ENCODE measurements at places on chromosomes 3 and 15.

- DNase-seq: no peak
Measured at GRCh38 chr3:49681232-49681522, 7.0 kb downstream of the APEH start.

DNA sequence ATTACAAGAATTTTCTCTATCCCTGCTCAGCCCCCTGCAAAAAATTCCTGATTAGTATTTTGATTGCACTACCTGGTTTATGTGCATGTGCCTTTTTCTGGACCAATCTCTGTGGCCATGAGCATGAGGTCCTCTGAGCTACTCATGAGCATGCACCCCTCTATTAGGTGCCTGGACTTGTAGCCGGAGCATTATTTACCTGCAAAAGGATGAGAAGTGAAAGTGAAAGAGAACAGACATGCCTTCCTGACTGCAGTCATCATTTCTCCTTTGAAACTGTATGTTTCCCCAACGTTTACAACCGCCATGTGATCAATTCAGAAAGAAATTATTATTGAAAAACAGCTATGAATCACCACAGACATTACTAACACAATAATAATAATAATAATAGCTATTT lies 1008.8 kb downstream of the ROBO2 start:
- DNase-seq: no peak

GRCh38 chr15:68208636-68209240 lies 3.6 kb upstream of the CALML4 start:
- DNase-seq: no peak

DNA sequence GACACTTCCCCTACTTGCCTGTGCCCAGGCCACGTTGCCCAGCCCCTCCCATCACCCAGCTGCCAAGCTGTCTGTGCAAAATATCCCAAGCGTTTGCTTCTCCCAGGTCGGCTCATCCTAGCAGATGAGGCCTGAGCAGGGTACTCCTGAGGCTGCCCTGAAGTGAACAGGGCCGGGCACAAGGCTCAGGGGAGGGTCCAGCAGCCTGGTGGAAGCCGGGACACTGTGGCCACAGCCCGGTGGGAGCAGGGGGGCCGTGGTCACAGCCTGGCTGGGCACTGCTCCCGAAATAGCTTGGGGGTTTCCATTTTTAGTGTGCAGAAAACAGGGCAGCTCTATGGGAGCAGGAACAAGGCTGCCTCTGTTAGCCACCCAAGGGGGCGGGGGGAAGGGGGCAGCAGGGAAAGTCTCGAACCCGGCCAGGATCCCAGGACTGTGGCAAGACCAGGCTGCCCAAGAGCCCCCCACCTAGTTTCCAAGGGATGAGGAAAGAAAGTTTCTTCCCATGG lies 3.4 kb downstream of the PLXNB1 start:
- no peak for DNase-seq

DNA sequence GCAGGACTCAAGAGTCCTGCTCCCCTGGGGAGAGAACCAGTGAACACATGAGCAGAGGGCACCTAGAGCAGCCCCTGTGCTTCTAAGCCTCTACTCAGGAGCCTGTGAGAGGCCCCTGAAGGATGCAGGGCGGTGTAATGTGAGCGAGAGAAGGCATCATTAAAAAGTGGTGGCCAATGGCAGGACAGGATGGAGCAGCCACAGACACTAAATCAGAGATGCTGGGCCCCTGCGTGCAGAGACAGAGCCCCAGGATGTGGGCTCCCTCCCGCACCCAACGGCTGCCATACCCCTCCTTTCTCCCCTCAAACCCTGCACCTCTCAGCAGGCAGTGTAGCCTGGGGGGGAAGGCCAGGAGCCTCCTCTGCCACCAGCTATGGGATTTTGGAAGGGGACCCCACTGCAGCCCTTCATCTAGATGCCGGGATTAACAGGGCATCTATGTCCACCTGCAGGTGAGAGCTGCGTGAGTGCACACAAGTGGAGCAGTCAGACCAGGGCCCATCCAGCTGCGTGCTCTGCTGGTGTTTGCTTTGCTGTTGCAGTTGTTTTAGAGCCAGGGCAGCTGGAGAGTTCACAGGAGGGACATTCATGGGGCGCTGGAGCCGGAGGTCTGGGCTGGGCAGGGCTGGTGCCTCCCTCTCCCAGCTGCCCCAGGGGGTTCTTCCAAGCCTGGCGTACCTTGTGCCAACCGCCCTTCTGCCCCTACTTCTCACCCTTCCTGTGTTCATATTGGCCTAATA lies 5.1 kb upstream of the IQSEC1 start:
- peak; percentile 11 for DNase-seq

DNA sequence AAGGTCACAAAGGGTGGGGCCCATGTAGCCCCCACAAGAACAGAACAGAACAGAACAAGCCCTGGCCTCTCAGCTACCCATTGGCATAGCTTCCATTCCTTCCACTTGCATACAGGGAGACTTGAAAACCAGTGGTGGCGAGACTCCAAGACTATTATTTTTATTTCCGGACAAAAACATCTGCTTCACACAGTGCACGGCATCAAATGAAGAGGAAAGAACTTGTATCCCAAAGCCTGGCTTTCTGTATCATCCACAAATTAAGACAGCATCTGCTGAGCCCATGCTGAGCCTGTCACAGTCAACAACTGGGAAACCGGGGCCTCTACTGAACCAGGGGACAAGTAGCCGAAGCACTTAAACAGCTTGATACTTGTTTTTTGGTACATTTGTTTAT lies 56.0 kb downstream of the CLEC3B start:
- no peak for DNase-seq

DNA sequence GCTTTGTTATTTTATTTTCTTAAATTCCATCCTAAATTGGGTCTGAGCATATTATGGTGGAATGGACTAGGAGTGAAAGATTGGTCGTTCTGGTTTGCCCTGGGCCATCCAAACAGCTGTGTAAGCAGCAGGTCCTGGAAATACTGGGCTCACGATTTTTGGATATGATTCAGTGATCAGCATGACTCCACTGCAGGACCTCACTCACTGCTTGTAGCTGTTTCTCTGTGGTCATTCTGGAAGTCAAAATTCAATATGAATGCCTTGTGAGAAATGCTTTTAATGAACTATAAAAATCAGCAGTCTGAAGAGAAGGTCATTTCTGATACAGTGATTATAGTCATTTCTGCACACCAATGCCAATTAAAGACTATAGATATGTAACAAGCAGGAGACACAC lies 185.0 kb downstream of the RBMS3 start:
- DNase-seq: no peak

- peak; percentile 32 for DNase-seq
Measured at GRCh38 chr3:10299679-10300078, 6.9 kb upstream of the GHRL start.

GRCh38 chr3:81485444-81485865 lies 276.0 kb downstream of the GBE1 start:
- no peak for DNase-seq

DNA sequence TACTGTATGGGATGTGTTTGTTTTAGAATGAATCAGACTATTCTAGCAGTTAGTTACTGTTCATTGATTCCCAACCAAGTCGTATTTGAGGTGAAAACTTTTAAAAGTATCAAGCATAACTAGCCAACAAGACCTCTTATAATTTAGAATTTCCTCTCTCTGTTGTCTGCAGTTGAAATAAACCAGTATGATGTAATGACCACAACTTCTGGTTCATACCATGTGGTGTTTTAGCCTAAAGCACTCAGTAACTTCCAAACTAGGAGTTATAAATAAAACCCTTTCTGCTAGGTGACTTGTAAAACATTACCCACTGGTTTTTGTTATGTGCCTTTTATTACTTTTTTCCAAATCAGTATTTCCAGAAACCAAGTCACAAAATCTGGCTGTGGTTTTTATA lies 19.8 kb upstream of the P2RY12 start:
- DNase-seq: no peak

- no peak for DNase-seq
Measured at GRCh38 chr15:75712668-75713337, at the start of gene CSPG4. Gene CSPG4, minus strand, starts transcription at chr15:75712848. Its CDS starts 93 bp downstream, at chr15:75712755.

DNA sequence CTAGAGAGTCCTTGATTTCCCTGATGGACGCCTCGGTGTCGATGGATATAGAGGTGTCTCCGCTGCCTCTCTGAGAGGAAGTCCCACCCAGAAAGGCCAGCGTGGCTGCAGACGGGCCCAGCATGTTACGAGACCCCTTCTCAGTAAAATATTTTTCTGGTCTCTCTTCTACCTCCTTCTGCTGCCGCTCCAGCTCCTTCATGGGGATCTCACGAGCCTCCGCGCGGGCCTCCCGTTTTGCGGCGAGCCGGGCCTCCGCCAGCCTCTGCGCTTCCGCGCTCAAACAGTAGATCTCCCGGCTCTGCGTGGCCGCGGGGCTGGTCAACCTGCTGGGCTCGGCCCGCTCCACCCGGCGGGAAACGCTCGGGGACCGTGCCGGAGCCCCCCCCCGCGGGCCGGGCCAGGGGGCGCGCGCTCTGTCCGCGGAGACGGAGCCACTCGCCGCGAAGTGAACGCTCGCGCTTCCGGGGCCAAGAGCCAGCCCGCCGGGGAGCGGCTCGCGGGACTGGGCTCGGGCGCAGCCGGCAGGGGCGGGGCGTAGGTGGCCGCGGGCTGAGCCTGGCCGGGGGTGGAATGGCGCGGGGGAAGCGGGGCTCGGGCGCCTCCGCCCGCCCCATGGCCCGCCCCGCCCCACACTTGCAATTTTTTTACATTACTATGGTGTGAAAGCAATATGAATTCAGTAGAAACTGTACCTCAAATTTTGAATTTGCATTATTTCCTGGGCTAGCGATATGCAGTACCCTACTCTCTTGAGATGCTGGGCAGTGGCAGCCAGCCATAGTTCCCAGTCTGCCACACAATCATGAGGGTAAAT lies 10.2 kb upstream of the KCNMB3 start:
- DNase-seq: peak; percentile 74

DNA sequence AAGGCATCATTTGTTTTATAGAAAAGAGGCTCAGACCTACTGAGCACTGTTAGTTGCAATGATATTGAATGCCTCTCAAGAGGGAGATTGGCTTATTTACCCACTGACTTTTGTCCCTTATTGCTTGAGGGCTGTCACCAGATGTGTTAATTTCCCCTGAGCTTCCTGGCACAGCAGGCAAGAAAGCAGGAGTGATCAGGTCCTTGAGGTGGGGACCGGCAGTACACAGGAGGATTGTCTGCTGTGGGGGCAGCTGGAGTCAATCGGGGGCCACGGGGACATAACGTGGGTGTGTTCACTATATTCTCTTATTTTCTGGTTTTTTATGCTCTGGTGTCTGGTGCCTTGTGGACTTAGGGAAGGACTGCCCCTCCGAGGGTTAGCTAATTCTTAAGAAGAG lies 44.6 kb downstream of the GASK1A start:
- DNase-seq: no peak

- DNase-seq: peak; percentile 57
Measured at GRCh38 chr15:78033864-78034263, 43.6 kb downstream of the TBC1D2B start.
